ENCODE measurements at places on chromosomes 5 and 9. TPM values are rescaled to one million over a fixed set of nuclear protein-coding genes. Genes with fewer than 3 reads are reported as not detected.

Gene ANXA1
- total RNA-seq = 550 TPM

Gene UBE2D2
- total RNA-seq = 57.7 TPM

Gene BTNL8
- total RNA-seq = not detected

Gene FBLL1
- total RNA-seq = 0.42 TPM

Gene CATSPER3
- not detected for total RNA-seq

- H3K4me3 ChIP-seq = no peak overlapping the region
- H3K27ac ChIP-seq = no peak overlapping the region
- peaks cover 30% of the 10 kb centered on the region for H3K4me1 ChIP-seq
- no peaks in the 10 kb centered on the region for H3K27me3 ChIP-seq
- peaks cover 3% of the 10 kb centered on the region for H3K36me3 ChIP-seq
Observed at GRCh38 chr5:36887532-36887931, 11.0 kb downstream of the NIPBL start.

- H3K4me3 ChIP-seq = no peak overlapping the region
- H3K27ac ChIP-seq = no peak overlapping the region
- DNase-seq = no peak
- peaks cover 59% of the 10 kb centered on the region for H3K27me3 ChIP-seq
- H3K4me1 ChIP-seq = no peaks in the 10 kb centered on the region
Observed at GRCh38 chr5:174329738-174330137, 284.2 kb downstream of the NSG2 start.

- no peak for DNase-seq
- no peaks in the 10 kb centered on the region for H3K4me1 ChIP-seq
- H3K36me3 ChIP-seq = peaks cover 59% of the 10 kb centered on the region
- H3K4me3 ChIP-seq = no peak overlapping the region
Observed at GRCh38 chr9:113257863-113258262, 17.5 kb downstream of the CDC26 start.

- H3K27ac ChIP-seq = no peak overlapping the region
- no peaks in the 10 kb centered on the region for H3K36me3 ChIP-seq
Observed at GRCh38 chr5:128498844-128499455, 39.1 kb downstream of the FBN2 start.

DNA sequence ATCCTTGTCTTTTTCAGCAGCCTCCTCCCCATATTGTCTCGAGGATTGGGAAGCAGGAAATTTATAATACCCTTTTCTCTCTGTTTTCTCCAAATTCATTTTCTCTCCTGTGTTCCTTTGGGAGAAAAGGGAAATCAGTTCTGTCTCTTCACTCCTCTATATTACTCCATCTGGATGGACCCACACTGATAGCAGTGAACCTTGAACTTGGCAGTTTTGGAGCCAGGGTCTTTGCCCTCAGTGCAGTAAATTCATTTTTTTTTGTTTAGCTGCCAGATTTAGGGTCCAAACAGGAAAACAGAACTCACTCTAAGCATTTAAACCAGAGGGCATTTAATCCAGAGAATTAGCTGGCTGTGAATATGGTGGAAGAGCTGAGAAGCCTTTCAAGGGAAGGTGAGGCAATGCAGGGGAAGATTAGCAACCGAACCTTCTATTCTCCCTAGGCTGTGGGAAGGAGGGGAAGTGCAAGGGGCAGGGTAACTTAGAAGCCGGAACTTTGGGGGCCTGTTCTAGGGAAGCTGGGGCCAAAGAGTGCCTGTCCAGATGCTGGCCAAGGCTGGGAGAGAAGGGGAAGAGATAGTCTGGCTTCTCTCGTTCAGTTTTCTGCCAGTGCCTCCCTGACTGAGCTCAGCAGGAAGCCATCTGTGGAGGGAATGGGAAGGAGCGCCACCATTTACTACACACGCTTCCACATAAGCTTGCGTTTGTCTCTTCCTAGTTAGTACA is 16.3 kb upstream of the NPR2 start:
- no peak overlapping the region for H3K4me3 ChIP-seq
- H3K27ac ChIP-seq = no peak overlapping the region
- H3K4me1 ChIP-seq = peaks cover 21% of the 10 kb centered on the region
- no peak for DNase-seq
- no peaks in the 10 kb centered on the region for H3K27me3 ChIP-seq

GRCh38 chr5:75055727-75056144 is 3.4 kb upstream of the GCNT4 start:
- DNase-seq = no peak
- H3K4me1 ChIP-seq = peaks cover 27% of the 10 kb centered on the region
- H3K36me3 ChIP-seq = no peaks in the 10 kb centered on the region
- no peaks in the 10 kb centered on the region for H3K27me3 ChIP-seq
- no peak overlapping the region for H3K4me3 ChIP-seq

- H3K36me3 ChIP-seq = no peaks in the 10 kb centered on the region
- no peak for DNase-seq
- H3K4me3 ChIP-seq = no peak overlapping the region
- H3K27me3 ChIP-seq = no peaks in the 10 kb centered on the region
- H3K4me1 ChIP-seq = no peaks in the 10 kb centered on the region
Observed at GRCh38 chr9:26066237-26066636, 388.0 kb upstream of the TUSC1 start.
